ENCODE measurements at places on chromosomes 4 and X.

DNA sequence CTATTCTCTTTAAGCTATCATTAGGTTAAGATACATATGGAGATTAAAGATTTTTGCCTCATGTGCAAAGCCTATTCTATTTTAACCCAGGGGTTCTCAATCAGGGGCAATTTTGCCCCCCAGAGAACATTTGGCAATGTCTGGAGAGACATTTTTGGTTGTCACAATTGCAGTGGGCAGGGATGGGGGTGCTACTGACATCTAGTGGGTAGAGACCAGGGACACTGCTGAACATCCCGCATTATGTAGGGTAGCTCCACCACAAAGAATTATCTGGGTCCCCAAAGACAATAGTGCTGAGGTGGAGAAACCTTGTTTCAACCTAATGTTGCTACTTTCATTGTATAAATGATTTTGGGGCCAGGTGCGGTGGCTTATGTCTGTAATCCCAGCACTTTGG is 13.2 kb upstream of the CA5B start:
- DNase-seq: no peak

DNA sequence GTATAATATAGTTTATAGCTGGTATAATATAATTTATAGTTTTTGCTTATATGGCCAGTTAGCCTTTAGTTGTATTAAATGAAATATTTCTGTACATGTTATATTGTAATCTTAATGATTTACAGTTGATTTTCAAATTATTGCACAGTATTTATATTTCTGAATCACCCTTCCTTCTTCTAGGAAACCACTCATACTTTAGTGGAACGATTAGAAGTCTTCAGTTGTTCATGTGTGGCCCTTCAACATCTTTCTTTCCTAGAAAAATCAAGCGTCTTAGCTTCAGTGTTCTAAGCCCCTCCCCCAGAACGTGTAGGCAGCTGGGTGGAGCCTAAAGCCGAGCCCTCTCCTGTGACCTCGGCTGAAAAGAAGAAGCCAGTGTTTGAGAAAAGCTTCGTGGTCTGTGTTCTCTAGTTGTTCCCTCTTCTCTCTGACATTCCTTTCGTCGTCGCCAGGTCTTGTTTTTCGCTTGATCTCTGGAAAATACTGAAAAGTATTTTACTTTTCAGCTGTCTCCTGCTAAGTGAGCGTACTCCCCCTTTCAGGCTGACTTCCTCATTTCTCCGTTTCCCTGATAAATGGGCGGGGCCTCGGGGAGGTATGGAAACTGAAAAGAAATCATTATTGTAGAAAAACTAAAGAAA is at the start of gene C4orf33:
Gene C4orf33 (plus strand): TSS at position 342 of the 644 bp plus-strand sequence. CDS start 6,459 bp downstream, outside the sequence.
- peak; percentile 47 for DNase-seq

DNA sequence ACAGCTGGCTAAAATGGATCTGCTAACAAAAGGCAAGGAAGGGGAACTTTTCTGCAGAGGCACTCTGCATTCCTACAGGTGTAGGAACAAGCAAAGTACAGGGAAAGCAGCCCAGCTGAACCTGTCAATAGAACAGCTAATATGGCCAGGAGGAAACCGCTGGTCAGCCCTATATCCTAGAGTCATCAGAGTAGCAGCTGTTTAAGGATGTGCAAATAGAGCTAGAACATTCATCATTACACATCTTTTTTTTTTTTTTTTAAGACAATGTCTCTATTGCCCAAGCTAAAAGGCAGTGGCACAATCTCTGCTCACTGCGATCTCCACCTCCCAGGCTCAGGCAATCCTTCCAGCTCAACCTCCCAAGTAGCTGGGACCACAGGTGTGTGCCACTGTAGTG is 163.0 kb downstream of the BTC start:
- no peak for DNase-seq

DNA sequence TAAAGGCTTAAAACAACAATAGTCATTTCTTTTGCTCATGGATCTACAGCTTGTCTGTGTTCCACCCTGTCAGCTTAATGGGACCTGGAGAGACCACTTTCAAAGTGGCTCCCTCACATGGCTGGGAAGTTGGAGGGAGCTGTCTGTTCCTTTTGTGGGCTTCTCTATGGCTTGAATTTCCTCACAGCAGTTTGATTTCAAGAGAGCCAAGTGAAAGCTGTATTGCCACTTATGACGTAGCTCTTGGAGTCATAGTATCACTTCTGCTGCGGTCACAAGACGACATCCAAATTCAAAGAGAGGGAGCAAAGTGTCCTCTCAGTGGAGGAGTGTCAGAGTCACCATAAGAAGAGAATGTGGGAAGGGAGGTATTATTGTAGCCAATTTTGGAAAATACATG is 22.7 kb upstream of the ACSL1 start:
- DNase-seq: no peak

GRCh38 chr4:1098311-1098925 is 14.9 kb downstream of the RNF212 start:
- DNase-seq: no peak

- no peak for DNase-seq
Observed at GRCh38 chr4:139035650-139036049, 20.1 kb downstream of the NOCT start.
